ENCODE measurements at places on chromosomes 5 and 9.

GRCh38 chr5:122175091-122175490 is 45.7 kb downstream of the ZNF474 start:
- no peak for DNase-seq

DNA sequence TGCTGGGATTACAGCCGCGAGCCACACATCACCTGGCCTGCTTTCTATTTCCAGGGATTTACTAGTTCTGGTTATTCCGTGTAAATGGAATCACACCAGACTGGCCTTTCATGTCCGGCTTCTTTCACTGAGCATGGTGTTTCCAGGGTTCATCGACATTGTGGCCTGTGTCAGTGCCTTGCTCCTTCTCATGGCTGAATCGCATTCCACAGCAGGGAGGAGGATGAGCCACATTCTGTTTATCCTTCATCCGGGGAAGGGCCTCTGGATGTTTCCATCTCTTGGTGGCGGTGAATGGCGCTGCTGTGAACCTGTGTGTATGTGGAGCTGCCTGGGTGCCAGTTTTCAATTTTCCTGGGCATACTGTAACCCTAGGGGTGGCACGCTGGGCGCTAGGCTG is 58.7 kb upstream of the RNU6ATAC start:
- no peak for DNase-seq

DNA sequence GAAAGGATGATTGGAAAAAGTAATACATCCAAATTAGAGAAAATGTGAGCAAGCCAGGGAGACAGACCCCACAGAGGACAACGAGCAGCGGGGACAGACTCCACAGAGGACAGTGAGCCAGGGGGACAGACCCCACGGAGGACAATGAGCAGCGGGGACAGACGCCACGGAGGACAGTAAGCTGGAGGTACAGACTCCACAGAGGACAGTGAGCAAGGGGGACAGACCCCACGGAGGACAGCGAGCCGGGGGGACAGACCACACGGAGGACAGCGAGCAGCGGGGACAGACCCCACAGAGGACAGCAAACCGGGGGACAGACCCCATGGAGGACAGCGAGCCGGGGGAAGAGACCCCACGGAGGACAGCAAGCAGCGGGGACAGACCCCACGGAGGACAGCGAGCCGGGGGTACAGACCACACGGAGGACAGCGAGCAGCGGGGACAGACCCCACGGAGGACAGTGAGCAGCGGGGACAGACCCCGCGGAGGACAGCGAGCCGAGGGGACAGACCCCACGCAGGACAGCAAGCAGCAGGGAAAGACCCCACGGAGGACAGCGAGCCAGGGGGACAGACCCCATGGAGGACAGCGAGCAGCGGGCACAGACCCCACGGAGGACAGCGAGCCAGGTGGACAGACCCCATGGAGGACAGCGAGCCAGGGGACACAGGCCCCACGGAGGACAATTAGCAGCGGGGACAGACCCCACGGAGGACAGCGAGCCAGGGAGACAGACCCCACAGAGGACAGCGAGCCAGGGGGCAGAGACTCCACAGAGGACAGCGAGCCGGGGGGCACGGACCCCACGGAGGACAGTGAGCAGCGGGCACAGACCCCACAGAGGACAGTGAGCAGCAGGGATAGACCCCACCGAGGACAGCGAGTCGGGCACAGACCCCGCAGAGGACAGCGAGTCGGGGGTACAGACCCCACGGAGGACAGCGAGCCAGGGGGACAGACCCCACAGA is 1.9 kb upstream of the ZDHHC11 start:
- no peak for DNase-seq

DNA sequence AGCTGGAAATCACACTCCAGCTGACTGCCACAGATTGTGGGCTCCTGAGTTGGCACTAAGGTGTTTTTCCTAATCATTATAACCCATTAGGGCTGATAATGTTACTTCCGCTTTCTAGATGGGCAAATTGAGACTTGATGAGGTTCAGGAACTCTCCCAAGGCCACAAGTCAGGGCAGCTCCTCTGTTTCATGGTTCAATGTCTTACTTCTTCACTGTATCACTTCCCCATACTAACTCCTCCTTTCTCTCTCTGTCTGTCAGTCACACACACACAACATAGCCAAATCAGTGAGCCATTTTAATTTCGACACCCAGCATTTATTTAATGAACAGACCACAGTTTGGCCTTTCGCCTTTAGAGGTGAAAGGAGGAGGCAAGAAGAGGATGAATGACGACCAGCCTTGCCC is 17.8 kb upstream of the TRAF1 start:
- DNase-seq, result no peak

GRCh38 chr5:175378444-175379028 is 65.4 kb downstream of the DRD1 start:
- no peak for DNase-seq

DNA sequence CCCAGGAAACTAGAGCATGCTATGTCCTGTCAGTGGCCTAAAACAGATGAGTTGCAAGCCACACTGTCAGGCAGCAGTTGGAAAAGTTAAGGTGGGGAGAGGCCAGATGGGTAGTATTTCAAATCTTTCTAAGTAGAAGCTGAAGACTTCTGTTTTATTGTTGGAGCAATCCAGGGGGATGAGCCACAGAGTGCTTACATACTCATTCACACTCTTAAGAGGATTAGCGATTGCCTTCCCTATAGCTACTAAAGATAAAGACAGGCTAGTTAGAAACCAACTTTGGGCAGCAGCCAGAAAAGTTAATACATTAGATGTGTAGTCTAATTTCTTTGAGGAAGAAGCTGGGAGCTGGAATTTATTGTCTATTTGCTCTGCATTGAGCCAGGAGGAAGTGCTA is 61.7 kb upstream of the ELAVL2 start:
- DNase-seq, result no peak

DNA sequence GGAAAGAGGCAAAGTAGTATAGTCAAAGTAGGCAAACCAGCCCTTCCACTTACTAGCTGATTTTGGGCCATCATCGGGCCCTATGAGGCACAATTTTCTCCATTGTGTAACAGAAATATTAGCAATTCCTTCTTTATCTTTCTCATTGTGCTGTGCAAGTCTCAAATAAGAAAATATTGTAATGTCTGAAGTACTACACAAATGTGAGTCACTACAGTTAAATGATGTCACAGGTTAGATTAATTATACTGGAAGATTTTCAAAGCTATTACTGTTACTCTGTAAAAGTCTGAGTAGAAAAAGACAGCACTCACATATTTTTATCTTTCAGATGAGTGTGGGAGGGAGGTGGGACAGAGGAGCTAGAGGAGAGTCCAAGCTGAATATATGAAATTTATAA is 12.4 kb upstream of the TMC1 start:
- DNase-seq, result no peak

- DNase-seq, result no peak
Measured at GRCh38 chr5:67364381-67364970, 167.9 kb upstream of the CD180 start.

DNA sequence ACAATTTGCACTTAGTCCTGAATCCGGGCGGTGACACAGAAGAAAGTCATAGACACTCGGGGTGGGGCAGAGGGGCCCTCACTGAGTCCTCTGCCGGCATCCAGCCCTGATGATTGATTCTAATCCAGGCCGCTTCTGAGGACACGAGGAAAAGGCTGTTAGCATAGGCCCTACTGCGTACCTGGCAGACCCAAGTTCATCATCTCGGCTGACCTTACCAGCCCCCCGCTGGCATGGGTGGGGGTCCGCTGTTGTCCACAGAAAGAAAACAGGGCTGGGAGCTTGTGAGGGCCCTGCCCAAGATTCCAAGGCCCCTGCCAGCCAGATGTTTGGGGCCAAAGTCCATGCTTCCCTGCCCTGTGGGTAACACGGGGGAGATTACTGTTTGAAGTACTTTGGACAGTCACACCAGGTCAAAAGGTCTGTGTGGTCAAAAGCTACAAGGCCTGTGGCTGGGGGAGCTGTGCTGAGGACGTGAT is 24.5 kb downstream of the ERGIC1 start:
- DNase-seq, result no peak

GRCh38 chr9:14768405-14769229 is 46.1 kb upstream of the CER1 start:
- DNase-seq, result no peak

DNA sequence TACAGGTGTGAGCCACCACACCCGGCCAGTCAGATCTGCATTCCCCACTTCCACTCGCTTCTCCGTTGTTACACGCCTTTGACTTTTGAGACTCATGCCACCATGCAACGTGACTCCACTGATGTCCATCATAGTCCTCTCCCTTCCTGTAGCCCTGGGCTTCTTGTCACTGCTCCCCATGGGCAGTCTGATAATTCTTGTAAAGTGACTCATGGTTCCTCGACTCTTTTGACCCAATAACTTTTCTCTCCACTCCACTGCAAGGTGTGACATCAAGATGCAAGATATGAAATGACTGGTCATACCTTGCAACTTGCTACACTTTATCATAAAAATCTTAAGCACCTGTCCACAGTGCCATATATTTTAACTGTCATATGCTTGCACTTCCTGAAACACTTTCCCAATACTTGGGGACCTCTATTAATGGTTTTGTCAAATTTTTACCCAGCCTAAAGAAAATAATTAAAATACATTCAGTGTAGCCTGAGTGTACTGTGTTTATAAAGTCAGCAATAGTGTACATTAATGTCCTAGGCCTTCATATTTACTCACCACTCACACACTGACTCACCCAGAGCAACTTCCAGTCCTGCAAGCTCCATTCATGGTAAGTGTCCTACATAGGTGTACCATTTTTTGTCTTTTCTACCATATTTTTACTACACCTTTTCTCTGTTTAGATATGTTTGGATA is 18.6 kb upstream of the ANKRD18A start:
- no peak for DNase-seq

GRCh38 chr5:91122651-91123050 is 260.5 kb downstream of the ARRDC3 start:
- DNase-seq, result no peak

Data from activated naive CD8-positive, alpha-beta T cell treated with anti-CD3 and anti-CD28 coated beads, Interleukin-2, amount 50 U/mL, for 16 hours (primary cell).